ENCODE measurements at places on chromosomes 5 and 9. TPM values are rescaled to one million over a fixed set of nuclear protein-coding genes. Genes with fewer than 3 reads are reported as not detected.

Gene PAEP
- not detected for total RNA-seq

GRCh38 chr5:96503501-96504236, 70.6 kb upstream of the PCSK1 start:
- DNase-seq: no peak

DNA sequence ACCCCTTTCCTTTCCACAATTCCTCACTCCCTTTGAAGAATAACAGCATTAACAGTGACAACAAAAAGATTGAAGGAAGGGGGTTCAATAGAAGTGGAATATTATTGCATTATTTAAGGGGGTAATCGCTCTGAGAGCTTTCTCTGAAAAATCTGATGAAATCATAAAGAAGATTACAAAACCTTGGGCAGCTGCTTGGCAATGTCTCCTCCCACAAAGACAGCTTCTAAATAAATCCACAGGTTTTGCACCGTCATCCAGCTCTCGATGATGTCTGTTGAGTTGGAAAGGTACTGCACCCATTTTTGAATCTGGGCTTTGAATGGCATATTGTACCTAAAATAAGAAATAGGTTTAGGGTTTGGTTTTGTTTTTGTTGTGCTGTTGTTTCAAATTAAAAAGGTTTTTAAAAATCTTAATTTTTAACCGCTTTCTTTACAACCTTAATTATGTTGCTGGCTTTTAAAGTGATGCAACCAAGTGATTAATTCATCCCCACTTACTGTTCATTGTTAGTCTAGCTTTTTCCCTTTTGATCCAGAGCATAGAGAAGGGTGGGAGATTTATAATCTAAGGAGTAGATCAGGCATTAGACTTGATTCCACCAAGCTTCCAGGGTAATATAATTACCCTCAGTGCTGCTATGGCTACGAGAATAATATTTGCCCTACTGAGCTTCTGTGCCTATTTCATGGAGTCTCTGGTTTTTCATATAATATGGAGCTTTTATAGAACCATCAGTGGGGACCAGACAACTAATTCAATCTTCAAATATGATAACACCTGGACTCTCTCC, 85.0 kb downstream of the DNAH5 start:
- DNase-seq: no peak

DNA sequence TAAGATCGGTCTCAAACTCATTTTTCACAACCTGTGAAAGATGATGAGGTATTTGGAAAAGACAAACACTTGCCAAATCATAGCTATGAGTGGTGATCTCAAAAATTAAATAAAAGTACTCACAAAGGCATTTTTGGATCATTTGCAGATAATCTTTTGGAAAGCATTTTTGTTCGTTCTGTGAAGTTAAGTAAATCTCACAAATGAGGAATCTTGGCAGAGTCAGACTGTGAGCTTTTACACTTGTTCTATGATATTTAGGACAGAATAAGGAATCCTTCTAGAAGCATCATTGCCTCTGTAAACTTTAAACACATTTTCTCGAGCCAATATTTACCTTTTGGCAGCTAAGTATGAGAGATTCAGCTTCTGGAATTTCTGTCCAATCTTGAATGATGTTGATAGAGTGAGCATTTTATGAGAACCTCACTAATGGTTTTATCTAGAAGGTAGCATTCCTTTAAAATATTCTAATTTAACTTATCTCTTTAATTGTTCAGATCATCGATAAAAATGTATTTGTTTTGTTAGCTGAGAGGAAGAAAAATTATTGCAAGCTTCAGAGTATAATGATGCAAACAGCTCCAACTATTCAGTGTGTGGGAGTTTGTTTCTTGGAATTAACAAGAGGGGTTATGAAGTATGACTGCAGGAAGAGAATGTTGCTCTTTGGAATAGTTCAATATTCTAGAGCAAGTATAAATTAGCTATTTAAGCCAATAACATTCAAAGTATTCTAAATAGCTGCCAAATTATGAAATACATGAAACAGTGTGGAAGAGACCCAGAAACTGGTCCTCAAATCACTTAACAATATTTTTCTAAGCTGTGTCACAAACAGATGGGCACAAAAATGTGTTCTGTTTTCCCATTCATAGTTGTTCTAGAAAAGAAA, 48.6 kb upstream of the SLCO6A1 start:
- DNase-seq: no peak

- peak; percentile 46 for DNase-seq
Measured at GRCh38 chr9:70420441-70421271, 6.2 kb upstream of the KLF9 start.

- no peak for DNase-seq
Measured at GRCh38 chr5:168209997-168210396, 81.4 kb upstream of the WWC1 start.

DNA sequence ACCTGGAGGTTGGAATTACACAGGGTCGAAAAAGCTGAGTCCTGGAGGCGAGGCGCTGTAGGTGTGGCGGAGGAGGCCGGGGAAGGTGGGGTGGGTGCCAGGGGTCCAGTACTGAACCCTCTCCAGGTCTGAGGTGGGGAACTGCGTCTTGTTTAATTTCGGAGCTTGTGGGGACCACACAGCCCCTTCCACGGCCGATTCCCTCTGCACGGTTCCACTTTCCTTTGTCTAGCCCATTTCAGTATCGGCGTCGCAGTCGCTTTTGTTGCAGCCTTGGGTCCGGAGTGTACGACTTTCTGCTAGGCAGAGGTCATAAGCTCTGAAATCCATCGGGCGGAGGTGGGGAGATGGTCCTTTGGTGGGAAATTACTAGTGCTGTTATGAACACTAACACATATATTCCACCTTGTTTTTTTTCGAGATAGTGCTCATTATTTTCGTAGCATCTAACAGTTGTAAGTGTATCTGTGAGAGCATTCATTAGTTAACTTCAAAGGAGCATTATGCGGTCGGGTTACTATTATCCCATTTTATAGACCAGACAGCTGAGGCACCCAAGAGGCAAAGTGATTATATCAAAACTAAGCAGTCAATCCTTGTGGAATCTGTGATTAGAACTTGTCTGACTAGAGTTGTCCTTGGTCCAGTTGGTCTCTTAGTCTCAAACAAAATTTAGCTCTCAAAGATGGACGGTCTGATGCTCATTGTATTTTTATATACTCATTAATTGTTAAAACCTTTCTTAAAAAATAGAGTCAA, 737 bp downstream of the RNF180 start:
- DNase-seq: no peak

Data from HFFc6 (cell line).